Transverse colon (tissue), 4 donors: ENCODE measurements at places on chromosomes 2 and 18.

GRCh38 chr18:35577045-35577848, 4.3 kb upstream of the GALNT1 start:
- no peaks in the 10 kb centered on the region for H3K27me3 ChIP-seq
- no peak overlapping the region for H3K4me3 ChIP-seq
- no peak for DNase-seq
- no peaks in the 10 kb centered on the region for H3K36me3 ChIP-seq
- no peak overlapping the region for H3K27ac ChIP-seq
- peaks cover 26% of the 10 kb centered on the region for H3K4me1 ChIP-seq

- H3K27me3 ChIP-seq = no peaks in the 10 kb centered on the region
- no peak overlapping the region for H3K4me3 ChIP-seq
- DNase-seq = no peak
- H3K4me1 ChIP-seq = no peaks in the 10 kb centered on the region
- H3K36me3 ChIP-seq = no peaks in the 10 kb centered on the region
Measured at GRCh38 chr2:9658972-9659371, 28.2 kb upstream of the YWHAQ start.

- H3K4me1 ChIP-seq = no peaks in the 10 kb centered on the region
- DNase-seq = no peak
- H3K27me3 ChIP-seq = no peaks in the 10 kb centered on the region
- no peak overlapping the region for H3K4me3 ChIP-seq
Measured at GRCh38 chr18:7789856-7790552, 222.9 kb downstream of the PTPRM start.

GRCh38 chr18:57747809-57748680, 55.1 kb downstream of the ATP8B1 start:
- H3K27ac ChIP-seq = peak overlapping the region; percentile 73
- no peaks in the 10 kb centered on the region for H3K36me3 ChIP-seq
- DNase-seq = no peak
- H3K4me1 ChIP-seq = peaks cover 73% of the 10 kb centered on the region

DNA sequence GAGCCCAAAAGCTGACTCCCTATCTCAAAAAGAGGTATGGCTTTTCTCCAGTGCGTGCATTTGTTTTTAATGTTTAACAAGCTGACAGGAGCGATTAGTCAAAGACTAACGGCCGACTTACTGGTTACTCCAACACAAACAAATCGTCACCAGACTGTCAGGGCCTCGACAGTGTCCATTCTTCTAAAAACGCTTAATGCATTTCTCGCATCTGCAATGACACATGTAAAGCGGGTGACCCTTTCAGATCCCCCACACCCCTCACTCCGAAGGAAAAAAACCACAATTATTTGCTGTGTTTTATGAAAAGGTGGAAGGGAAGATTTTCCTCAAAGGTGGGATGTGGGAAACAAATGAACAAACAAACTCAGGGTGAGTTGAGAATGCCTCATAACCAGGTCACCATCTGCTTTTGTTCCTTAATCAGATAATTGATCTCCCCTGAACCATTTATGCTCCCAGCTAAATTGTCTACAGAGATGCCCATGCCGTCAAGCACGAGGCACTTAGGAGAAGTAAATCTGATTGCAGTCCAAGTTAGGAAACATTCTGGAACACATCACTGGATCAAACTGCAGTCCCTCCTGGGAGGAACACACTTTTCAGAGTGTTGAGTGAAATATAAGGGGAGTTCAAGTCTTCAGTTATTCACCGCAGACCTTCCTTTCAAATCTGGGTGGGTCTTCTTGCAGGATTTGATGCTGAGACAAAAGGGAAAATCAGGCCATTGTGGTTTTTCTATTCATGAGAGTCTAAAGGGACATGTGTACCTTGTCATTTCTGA, 340.8 kb downstream of the CMPK2 start:
- H3K36me3 ChIP-seq = no peaks in the 10 kb centered on the region
- no peak overlapping the region for H3K27ac ChIP-seq
- no peaks in the 10 kb centered on the region for H3K27me3 ChIP-seq
- no peaks in the 10 kb centered on the region for H3K4me1 ChIP-seq
- no peak for DNase-seq
